ENCODE measurements at places on chromosomes 7 and 10. TPM values are rescaled to one million over a fixed set of nuclear protein-coding genes. Genes with fewer than 3 reads are reported as not detected.

GRCh38 chr10:72702868-72703581, 11.1 kb downstream of the MCU start:
- no peak for DNase-seq

Gene LRRD1
- not detected for polyA plus RNA-seq

- DNase-seq, result no peak
These were observed 112.6 kb upstream of the TBX20 start for GRCh38 chr7:35366167-35367155.

GRCh38 chr10:12466704-12467305, 117.5 kb downstream of the CAMK1D start:
- no peak for DNase-seq

Gene ARMC3
- polyA plus RNA-seq, result 0.06 TPM

DNA sequence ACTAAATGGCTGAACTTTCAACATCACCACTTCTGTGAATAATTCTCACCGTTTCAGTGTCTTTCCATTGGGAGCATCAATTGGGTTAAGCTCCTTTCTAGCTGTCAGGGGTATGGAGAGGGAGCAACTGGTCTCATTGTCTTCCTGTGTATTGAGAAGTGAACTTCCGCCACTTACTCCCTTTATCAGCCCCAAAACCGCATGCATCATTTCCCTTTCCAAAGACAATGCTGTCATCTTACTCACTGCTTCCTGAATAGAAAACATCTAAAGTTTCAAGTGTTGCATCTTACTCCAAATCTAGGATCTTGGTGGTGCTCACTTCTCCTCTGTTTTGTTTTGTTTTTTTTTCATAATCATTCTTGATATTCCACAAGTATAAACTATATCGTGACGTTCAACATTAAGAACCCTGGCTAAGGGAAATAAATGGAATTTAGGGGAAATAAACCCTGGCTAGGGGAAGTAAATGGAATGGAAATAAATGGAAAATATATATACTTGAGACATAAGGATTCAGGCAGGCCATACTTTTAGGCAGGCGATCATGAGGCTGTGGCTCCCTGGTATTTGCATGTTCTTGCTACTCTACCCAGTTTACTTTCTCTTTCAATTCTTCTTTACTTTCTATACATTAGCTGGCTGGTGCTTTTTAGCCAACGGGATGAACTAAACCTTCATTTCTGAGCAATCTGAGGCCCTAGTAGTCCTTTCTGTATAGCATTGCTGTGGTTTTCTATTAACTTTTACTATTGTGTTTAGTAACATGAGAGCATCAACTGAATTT, 371.9 kb downstream of the BMPER start:
- no peak for DNase-seq

- no peak for DNase-seq
These were observed 545.0 kb upstream of the C7orf33 start for GRCh38 chr7:148045521-148045920.

- DNase-seq, result no peak
These were observed 10.3 kb upstream of the IFIT1B start for GRCh38 chr10:89367529-89367928.

- peak; percentile 54 for DNase-seq
These were observed 66.2 kb upstream of the ARID5B start for GRCh38 chr10:61835069-61835945.

DNA sequence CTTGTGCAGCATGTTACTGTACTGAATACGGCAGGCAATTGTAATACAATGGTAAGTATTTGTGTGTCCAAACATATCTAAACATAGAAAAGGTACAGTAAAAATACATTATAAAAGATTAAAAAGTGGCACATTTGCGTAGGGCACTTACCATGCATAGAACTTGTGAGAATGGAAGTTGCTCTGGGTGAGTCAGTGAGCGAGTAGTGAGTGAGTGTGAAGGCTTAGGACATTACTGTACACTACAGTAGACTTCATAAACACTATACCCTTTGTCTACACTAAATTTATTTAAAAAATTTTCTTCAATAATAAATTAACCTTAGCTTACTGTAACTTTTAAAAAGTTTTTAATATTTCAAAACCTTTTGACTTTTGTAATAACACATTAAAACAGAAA, 37.5 kb downstream of the BPGM start:
- peak; percentile 32 for DNase-seq

Gene ERVW-1
- not detected for polyA plus RNA-seq

DNA sequence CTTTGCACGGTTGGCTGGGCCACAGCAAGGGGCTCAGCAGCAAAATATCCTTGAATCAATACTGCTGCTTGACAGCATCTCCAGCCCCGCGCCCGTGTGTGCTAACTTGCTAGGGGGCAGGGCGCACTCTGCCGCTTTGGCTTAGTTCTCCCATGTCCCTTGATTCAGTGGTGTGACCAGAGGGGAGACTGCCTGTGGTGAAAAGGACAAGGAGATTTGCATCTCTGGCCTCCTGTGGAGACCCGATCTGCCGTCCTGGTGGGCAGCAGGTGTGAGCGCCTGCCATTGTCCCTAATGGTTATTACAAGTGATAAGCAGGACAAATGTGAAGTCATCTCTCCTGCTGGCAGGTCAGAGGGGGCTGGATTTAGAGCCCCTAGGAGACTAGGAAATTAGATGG, 500.2 kb upstream of the GALNT17 start:
- no peak for DNase-seq

- no peak for DNase-seq
These were observed 56.8 kb upstream of the SVIL start for GRCh38 chr10:29691564-29692072.

Gene DDC
- polyA plus RNA-seq, result not detected

DNA sequence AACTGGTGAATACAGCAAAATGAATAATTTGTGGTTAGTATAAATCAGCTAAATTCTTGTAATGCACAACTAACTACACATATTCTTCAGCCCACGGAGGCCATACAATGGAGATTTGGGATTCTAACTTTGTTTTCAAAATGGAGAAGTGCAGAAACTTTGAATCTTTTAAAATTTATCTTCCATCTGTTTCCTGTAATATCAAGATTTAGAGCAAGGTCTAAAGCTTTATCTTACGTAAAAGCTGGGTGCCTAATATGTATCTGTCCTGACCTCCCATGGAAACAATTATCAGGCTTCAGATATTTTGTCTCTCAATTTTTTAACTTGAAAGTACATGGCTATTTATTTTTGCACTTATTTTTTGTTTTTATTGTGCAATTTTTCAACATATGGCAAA, 5.0 kb upstream of the AHR start:
- DNase-seq, result no peak

DNA sequence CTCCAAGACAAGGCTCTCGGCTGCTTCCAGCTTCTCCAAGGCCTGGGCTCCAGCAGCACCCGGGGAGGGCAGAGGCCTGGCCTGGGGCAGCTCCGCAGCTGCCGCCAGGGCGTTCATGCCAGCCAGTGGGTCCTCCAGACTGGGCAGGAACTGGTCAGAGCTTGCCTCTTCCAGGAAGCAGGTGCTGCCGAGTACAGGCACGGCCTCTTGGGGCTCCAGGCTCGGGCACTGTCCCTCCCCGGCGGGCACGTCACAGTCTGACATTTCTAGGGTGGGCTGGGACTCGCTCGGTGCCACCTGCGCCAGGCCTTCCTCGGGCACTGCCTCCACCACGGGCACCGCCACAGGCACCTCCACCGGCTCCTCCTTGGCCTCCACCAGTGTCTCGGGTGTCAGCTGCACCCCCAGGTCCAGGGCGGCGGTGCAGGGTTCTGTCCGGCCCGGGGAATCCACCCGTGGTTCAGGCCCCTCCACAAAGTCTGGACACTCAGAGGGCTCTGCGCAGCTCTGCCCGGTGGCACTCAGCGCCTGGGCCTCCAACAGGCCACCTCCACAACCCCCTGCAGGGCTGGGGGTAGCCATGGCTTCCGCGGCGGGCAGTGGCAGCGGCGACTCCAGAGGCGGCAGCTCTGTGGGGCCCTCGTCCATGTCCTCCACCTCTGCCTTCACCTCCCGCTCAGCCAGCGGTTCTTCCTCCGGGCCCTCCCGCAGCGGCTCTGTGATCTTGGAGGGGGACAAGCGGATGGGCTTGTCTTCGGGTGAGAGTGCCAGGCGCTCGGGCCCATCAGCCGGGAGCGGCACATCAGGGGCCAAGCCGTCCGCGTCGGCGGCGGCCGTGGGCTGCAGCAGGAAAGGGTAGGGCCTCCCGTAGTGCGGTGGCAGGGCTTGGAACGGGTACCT, 52.9 kb downstream of the TNRC18 start:
- DNase-seq, result no peak

GRCh38 chr7:138079137-138079536, 2.9 kb downstream of the AKR1D1 start:
- no peak for DNase-seq

- DNase-seq, result no peak
These were observed 54.3 kb downstream of the SPDYE5 start for GRCh38 chr7:75546237-75547015.

Gene KCP
- polyA plus RNA-seq, result 0.20 TPM

- DNase-seq, result peak; percentile 57
These were observed 158.9 kb upstream of the ASAH2 start for GRCh38 chr10:50410066-50410811.

DNA sequence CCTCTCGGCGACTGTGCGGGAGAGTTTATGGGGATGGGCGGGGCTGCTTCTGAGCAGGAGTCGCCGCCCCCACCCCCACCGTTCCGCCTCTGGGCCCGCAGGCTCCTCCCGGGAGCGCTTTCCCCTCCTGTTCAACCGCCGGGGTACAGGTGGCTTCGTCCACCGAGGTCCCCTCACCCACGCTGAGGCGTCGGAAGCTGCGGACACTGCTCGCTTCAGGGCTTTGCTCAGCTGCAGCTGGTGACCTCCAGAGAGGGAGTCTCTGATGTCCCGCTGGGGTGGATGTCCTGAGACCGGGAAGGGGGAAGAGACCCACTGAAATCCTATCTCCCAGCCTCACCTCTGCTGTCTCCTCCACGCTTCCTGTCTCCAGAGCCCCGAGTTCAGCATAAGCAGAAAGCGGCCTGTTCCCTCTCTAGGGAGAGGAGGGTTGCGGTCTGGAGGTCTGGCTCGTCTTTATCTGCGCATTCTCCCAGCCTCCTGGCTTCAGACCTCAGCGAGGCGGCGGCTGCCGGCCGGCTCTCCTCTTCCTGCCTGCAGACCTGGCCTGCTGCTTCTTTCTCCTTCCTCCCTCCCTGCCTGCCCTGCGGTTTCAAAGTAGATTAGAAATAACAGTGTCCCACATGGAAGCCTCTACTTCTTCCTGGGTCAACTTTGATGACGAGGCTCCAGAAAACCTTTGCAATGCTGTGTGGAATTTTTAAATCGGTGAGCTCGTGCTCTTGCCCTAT, 1.8 kb downstream of the CYP2E1 start:
- DNase-seq, result no peak

DNA sequence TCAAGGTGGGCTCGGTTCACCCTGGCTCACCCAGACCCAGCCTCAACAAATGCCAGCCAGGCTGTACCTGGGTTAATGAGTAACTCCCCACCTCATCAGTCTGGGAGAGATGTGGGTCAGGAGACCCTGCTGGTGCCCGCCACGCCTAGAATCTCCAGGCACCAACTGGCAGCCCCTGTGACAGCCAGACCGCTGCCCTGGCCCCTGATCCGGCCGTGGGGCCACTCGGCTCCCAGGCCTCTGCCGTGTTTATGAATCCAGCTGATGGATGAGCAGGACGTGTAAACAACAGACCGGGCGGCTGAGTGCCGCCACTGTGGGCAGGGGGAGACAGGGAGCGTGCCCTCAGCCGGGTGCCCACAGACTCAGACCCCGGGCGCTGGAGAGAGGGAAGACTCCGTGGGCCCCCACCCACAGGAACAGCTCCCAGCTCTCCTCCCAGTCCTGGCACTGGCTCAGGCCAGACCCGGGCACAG, 34.0 kb upstream of the PDGFA start:
- no peak for DNase-seq

Gene BMPR1A
- 19.1 TPM for polyA plus RNA-seq

Gene USP54
- polyA plus RNA-seq, result 10.0 TPM

Gene NFE2L3
- 6.8 TPM for polyA plus RNA-seq

GRCh38 chr10:27714349-27714748, 31.3 kb downstream of the MKX start:
- DNase-seq, result no peak

DNA sequence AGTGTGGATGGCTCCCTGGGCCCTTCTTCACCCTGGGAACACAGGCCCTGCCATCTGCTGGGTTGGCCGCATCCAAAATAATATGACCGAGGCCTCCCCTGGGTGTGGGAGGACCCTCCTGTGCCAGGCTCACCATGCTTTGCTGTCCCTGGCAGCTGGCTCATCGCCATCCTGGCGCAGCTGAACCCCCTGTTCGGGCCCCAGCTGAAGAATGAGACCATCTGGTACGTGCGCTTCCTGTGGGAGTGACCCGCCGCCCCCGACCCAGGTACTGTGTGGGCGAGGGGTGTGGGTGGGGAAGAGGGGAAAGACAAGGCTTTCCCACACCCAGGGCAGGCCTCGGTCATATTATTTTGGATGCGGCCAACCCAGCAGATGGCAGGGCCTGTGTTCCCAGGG, 4.8 kb downstream of the ATP6V0E2 start:
- DNase-seq, result no peak

Gene MMD2
- not detected for polyA plus RNA-seq

- no peak for DNase-seq
These were observed 16.6 kb downstream of the RELN start for GRCh38 chr7:103972779-103973434.

DNA sequence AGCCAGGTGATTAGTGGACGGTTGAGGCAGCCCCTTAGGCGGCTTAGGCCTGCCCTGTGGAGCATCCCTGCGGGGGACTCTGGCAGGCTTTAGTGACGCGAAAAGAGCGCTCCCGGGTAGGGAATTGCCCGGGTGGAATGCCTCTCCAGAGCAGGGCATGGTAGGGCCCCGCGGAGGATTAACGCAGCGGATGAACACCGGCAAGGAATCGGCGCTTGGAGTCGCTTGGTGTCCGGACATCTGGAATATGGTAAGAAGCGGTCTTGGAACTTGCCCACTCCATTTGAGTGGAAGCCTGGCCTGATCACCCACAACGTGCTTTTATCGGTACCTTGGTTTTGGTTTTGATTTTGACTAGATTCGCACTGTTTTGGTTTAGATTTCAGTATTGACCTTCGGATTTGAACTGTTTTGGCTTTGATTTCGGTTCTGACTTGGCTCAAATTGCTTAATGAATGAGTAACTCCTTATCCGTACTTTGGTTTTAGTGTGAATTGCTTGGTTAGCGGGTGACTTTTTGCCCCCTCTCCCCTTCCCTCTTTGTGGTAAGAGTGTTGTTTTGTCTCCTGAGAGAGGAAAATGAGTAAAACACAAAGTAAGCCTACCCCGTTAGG, 24.2 kb upstream of the CHST3 start:
- DNase-seq, result no peak

Gene BEND7
- polyA plus RNA-seq, result 1.4 TPM

DNA sequence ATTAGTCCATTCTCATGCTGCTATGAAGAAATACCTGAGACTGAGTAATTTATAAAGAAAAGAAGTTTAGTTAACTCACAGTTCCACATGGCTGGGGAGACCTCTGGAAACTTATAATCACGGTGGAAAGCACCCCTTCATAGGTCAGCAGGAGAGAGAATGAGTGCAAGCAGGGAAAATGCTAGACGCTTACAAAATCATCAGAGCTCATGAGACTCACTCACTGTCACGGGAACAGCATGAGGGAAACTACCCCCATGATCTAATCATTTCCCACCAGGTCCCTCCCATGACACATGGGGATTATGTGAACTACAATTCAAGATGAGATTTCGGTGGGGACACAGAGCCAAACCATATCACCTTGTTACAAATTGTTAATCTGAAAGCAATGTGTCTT, 15.8 kb downstream of the TAS2R39 start:
- DNase-seq, result peak; percentile 6

Gene ECHS1
- polyA plus RNA-seq, result 64.8 TPM
